ENCODE measurements at places on chromosomes 16 and 17. TPM values are rescaled to one million over a fixed set of nuclear protein-coding genes. Genes with fewer than 3 reads are reported as not detected.

GRCh38 chr16:75032655-75033054 lies 33.8 kb downstream of the ZNRF1 start:
- DNase-seq = no peak

DNA sequence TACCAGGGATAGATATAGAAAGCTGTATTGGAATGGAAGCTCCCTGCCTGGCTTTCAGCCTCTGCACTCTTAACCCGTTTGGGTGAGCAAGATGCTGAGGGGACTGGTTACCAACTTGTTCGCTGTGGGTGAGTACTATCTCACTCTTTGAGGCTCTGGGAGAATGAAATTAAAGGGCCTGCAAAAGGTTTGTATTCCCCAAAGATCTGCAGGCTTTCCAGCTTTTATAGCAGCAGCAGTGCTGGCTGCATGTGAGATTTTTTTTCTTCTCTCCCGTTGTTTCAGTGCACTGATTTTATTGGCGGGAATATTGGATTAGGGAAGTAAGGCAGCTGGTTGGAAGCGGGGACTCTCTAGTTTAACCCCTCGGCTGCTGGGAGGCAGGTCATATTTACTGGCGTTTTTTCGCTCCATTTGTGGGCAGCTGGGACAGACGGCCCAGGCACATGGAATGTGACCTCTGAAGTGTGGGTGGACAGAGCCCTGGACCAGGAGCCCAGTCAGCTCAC lies 30.9 kb downstream of the C17orf75 start:
- no peak for DNase-seq

DNA sequence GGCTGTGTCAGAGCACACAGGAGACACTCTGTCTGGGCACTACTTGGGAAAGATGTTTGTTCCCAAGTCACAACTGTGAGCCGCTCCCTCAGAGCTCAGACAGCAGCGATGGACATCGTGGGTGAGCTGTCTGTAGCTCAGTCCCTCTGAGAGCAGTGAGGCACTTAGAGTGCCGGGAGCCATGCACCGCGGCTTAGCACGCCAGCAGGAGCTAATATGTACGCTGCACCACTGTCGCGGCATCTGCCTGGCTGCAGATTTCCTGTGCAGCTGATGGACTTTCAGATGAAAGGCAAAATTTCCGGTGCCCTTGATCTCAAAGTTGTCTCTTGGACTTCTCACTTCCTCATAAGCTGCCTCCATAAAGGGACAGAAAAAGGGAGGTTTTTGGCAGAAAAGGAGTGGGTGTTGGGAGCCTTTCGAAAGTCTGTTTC lies 92.8 kb upstream of the ZNF469 start:
- no peak for DNase-seq

GRCh38 chr16:80741724-80742123 lies 62.7 kb downstream of the CDYL2 start:
- DNase-seq = no peak

The TMIGD1 gene
- total RNA-seq = not detected
